ENCODE measurements at places on chromosomes 7 and 10. TPM values are rescaled to one million over a fixed set of nuclear protein-coding genes. Genes with fewer than 3 reads are reported as not detected.

Gene CUL2
- 29.0 TPM for total RNA-seq

Gene ASB10
- not detected for total RNA-seq

DNA sequence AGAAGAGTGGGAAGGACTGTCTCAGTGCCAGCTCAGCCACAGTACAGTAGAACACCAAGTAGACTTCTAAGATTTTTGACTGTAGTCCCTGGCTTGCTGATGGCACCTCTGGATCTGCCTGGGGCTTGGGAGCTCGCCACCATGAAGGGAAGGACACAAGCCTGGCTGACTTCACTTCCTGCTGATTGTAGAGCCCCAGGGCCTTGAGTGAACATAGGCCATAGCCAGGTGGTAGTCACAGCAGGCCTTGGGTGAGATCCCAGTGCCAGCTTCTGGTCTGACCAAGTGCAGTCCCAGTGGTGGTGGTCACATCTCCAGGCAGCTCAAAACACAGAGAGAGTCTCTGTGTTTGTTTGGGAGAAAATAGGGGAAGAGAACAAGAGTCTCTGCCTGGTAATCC is 57.6 kb upstream of the HBP1 start:
- no peak for DNase-seq

Gene MKX
- 6.9 TPM for total RNA-seq

DNA sequence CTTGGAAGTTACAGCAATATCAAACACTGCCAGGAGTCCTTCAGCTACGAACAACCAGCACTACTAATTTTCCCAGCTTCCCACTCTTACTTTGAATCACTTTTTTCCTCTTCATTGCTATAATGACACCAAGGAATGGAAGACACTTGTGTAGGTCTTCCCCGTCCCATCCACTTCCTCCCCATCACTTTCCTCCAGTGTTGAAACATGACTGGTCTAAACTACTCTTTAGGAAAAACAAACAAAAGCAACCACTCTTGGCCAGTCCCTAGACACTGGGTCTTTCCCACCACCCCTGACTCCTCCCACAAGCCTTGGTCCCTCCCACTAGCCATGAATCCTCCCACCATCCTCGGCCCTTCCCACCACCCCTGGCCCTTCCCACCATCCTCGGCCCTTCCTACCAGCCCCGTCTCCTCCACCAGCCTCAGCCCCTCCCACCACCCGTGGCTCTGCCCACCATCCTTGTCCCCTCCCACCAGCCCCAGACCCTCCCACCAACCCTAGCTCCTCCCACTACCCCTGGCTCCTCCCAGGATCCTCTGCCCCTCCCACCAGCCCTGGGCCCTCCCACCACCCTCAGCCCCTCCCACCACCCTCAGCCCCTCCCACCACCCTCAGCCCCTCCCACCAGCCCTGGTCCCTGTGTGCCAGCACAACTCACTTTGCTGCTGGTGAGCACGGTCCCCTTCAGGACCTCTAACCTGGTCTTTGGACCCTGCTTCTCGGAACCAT is 68.5 kb downstream of the CXCL12 start:
- DNase-seq = no peak

DNA sequence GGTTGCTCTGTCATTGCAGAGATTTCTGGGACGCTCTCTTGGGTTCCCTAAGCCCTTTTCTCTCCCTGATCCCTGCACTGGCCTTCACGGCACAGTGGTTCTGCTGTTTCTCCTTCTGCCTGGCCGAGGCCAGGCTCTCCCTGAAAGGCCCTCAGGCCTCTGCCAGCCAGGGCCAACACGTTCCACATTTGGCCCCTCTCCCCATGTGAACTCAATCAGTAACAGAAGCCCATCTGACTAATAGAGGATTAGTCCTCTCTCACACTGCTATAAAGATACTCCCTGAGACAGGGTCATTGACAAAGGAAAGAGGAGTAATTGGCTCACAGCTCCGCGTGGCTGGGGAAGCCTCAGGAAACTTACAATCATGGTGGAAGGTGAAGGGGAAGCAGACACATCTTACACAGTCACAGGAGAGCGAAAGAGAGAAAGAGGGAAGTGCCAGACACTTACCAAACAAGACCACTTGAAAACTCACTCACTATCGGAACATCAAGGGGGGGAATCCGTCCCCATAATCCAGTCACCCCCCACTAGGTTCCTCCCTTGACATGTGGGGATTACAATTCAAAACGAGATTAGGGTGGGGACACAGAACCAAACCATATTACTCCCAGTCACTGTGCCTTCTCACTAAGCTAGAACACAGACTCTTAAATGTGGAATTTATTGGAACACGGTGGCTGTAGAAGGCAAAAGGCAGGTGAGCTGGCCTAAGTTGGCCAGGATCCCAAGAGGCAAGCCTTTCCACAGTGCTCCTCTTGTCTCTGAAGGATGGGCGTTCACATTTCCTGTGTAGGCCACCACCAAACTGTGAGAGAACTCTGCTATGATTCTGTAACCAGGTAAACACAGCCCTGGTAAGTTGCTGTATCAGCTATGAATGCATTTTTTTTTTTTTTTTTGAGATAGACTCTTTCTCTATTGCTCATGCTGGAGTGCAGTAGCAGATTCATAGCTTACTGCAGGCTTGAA is 8.8 kb downstream of the FZD8 start:
- no peak for DNase-seq

- peak; percentile 73 for DNase-seq
Observed at GRCh38 chr7:87876869-87877234, 559 bp downstream of the DBF4 start.

GRCh38 chr10:1401071-1401965 is 336.0 kb downstream of the ADARB2 start:
- DNase-seq = no peak

- DNase-seq = no peak
Observed at GRCh38 chr7:145293228-145293701, 457.4 kb upstream of the TPK1 start.

DNA sequence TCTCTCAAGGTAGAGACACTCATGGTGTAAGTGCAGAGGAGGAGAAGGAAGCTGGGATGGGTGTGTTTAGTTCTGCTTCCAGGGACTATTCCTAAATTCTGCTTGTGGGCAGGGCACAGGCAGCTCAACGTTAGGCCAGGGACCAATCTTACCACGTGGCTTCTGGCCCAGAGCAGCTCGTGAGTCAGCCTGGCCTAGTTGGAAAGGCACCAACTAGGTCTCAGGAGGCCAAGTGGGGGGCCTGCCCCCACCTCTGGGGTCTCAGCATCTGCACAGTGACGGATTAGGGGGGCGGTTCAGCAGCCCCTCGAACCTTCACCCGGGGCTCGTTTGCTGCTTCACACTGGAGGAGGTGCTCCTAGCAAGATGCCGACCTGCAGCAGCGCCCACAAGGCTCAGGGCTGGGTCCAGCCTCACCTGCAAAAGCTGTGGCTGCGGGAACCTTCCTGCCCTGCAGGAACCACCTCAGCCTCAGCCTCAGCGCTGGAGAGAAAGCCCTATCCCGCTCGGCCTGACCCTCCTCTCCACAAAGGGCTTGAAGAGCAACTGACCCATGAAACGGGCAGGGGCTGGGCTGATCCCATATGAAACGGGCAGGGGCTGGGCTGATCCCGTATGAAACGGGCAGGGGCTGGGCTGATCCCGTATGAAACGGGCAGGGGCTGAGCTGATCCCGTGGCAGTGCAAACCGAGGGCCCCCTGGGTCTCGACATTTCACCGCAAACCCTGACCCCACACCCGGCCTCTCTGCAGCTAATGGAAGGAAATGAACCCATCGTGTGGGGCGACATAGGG is 447.4 kb downstream of the DNAJB6 start:
- no peak for DNase-seq

- DNase-seq = no peak
Observed at GRCh38 chr7:55150709-55151451, 132.1 kb downstream of the EGFR start.

Gene CDK14
- 41.0 TPM for total RNA-seq

GRCh38 chr10:69500864-69501468 is 49.7 kb downstream of the TSPAN15 start:
- no peak for DNase-seq

GRCh38 chr7:122315507-122316466 is 11.2 kb upstream of the FEZF1 start:
- no peak for DNase-seq

DNA sequence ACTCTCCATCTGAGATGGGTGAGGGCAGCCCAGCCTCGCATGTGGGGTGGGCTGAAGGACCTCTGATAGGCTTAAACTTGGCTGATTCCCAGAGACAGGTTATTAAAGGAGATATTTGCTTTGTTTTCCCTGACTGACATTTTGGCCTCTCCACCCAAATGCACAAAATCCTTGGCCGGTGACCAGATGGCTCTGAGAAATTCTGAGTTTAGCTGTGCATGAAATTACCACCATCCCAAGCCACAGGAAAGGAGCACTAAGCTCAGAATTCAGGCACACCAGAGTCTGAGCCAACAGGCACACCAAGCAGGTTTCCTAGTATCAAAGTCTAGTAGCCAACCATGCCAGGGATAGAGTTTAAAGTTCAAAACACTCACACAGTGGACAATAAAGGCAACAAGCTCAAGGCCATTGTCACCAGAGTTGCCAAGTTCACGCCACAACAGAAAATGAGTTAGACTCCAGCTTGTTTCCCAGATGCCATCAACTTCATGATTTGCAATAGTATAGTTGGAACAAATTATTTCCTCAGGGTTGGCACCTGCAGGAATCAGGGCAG is 387.6 kb downstream of the KCNMA1 start:
- no peak for DNase-seq

DNA sequence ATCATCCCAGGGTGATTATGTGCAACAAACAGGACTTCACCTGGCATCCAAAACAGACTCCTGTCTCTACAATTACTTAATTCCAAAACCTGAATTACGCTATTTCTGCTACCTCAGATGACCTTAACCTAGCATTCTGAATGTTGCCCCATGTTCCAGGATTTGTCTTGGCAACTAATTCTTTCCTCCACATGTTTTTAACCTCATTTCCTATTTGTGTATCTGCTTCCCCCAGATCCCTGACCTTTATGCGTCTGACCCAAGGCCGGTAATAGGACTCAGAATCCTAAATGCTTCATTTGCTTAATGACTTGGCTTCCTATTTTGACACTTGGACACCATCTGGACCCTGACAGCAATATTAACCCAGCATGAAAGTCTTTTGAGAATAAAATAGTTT is 8.7 kb upstream of the ING3 start:
- DNase-seq = no peak

- peak; percentile 93 for DNase-seq
Observed at GRCh38 chr7:116271963-116272886, 61.9 kb downstream of the TES start.

GRCh38 chr10:64636461-64636860 is 1115.3 kb downstream of the REEP3 start:
- DNase-seq = no peak

DNA sequence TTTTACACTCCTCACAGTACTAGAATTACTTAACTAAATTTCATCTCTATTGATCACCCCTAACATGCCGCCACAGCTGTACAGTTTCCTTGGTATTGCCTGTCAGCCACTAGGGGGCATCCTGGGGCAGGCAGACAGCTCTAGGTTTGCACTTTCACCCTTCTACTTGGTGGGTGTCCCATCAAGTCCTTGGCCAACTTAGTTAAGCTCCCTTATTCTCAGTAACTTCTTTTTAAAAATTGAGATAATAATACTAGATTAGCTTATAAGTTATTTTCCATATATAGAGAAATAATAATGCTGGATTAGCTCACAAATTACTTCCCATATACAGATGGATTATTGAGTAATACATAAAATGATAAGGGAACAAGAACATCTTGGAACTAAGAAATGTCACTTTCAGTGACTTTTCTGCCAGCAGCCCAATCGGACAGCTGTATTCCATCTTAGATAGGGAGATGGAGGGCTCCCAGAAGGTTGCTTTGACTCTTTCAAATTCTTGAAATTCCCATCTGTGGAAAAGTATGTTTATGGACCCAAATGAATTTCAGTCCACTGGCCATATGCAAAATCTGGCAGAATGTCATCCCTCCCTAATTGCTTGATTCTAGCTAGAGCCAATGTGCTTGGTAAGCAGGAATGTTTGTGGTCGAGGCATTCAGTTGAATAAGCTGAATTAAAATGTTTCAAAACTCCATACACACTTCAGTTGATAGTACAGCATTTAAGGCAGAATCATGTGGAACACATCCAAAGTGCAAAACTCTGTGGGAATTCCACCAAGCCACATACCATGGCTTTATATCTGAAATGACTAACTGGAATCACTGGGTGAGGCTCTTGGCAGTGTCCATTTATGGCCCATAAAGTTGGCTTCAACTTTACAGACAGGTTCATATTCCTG is 309.7 kb downstream of the CSTF2T start:
- DNase-seq = peak; percentile 89

GRCh38 chr10:6498771-6499170 is 81.3 kb downstream of the PRKCQ start:
- no peak for DNase-seq

- DNase-seq = no peak
Observed at GRCh38 chr10:60778971-60779796, 906 bp downstream of the CDK1 start.

Gene PNLIPRP2
- not detected for total RNA-seq

DNA sequence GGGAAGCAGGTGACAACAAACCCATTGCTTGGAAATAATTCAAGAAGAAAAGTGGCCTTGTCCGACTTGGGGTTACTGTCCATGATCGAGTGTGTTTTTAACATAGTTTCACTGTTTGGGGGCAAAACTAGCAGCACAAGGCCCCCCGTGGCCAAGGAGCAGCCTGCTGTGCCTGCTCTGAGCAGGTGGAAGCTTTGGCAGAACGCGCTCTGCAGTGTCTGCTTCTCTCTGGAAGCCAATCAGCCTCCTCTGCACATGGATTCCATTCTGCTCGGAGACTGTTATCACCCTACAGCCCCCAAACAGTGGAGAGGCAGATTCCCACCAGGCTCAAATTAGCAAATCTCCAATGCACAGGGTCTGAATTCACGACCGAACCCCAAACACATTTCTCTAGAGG is 7.3 kb upstream of the TCERG1L start:
- DNase-seq = no peak

Gene CNPY4
- total RNA-seq = 40.2 TPM

- peak; percentile 7 for DNase-seq
Observed at GRCh38 chr7:99326408-99326782, 697 bp downstream of the ARPC1A start.

Gene SPDYE6
- not detected for total RNA-seq

DNA sequence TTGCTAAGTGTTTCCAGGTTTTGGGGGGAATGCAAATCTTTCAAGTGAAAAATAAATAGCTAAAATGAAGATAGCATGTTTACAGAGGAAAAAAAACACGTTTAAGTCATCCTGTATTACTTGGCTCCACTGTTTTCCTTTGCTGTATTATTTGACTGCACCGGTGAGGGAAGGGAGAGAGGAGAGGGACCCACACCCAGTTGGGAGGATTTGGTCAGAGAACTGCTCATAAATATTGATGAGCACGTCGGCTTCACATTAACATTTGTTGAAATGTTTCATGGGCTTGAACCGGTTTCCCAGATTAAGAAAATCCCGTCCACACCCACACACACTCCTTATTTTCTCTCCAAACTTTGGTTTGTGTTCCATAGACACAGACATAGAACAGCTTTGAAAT is 493.8 kb upstream of the MGMT start:
- no peak for DNase-seq

DNA sequence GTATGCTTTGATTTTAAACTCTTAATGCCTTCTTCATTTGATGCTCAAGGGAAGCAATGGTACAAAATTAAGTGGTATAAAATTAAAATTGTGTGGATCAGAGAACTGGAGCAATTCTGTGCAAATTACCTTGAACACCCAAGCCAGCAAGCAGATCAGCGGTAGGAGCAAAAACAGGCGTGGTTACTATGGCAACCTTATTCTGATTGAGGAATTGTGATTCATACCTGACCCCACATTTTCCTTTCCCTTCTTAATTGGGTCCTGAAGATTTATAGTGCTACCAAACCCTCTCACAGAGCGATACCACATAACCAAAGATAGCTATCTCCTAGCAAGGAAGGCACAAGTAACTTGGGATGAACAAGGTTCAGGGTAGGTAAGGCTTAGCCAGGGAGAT is 72.5 kb upstream of the FZD1 start:
- DNase-seq = no peak

Gene LHFPL3
- total RNA-seq = not detected

Gene SPDYE9
- total RNA-seq = not detected
